ENCODE measurements at places on chromosomes 3 and 15.

GRCh38 chr3:151330379-151330778 lies 1.0 kb upstream of the P2RY13 start:
- DNase-seq, result no peak

DNA sequence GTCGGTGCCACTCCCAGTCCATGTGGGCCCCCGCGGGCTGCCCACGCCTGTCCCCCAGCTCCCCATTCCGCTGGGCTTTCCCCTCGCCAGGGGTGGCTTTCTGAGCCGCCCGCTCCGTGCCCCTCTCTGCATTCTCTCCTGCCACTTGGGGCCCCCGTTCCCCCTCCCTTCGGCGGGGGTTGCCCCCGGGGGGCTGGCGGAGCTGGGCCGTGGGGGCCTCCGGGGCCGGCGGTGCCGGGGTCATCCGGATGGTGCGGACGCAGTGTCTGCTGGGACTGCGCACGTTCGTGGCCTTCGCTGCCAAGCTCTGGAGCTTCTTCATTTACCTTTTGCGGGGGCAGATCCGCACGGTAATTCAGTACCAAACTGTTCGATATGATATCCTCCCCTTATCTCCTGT lies 46.5 kb downstream of the GRAMD1C start:
- no peak for DNase-seq

DNA sequence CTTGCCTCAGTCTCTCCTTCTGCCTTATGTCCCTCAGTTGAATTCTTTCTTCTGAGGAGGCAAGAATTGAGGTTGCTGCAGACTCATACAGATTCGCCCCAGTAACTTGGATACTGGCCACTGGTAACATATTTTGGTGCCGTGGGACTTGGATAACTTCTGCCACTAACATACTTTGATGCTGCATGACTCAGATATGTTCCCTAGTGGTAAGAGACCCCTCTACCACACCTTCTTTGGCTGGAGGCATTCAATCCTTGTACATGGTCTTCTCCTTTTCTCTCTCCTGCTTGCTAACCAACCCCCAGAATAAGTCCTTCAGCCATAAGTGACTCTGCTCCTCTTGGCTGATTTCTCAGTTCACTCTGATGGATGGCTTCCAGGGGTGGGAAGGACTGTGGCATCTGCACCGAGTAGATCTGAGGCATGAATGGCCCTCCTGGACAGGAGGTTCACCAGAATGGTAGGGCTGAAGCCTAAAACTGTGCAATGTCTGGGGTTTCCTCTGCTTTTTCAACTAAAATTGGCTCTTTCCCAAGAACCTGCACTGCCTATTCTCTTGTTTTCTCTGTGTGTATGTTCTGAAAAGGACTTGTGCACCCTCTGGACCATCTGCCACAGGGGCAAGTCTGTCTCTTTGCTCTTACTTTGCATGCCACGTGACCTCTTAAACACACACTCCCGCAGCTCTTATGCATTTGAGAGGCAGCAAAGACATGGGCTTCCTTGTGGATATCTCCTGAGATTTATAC lies 55.5 kb upstream of the FSTL1 start:
- no peak for DNase-seq

DNA sequence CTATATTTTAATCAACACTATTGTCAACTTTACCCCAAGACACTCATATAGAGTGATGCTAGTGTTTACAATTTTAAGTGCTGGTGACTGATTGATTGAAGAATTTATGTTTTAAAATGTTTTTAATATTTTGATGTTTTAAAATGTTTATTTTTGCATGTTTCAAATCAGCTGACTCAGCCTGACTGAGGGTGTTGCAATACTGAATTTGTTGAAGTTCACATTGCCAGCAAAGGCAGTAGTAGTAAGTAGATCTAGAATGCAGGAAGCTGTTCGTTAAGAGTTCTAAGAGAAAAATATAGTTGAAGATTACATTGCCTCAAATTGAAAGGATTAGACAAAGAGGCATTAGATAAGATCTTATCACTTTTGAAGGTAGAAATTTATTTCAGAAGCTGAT lies 977.6 kb downstream of the IGSF11 start:
- no peak for DNase-seq

DNA sequence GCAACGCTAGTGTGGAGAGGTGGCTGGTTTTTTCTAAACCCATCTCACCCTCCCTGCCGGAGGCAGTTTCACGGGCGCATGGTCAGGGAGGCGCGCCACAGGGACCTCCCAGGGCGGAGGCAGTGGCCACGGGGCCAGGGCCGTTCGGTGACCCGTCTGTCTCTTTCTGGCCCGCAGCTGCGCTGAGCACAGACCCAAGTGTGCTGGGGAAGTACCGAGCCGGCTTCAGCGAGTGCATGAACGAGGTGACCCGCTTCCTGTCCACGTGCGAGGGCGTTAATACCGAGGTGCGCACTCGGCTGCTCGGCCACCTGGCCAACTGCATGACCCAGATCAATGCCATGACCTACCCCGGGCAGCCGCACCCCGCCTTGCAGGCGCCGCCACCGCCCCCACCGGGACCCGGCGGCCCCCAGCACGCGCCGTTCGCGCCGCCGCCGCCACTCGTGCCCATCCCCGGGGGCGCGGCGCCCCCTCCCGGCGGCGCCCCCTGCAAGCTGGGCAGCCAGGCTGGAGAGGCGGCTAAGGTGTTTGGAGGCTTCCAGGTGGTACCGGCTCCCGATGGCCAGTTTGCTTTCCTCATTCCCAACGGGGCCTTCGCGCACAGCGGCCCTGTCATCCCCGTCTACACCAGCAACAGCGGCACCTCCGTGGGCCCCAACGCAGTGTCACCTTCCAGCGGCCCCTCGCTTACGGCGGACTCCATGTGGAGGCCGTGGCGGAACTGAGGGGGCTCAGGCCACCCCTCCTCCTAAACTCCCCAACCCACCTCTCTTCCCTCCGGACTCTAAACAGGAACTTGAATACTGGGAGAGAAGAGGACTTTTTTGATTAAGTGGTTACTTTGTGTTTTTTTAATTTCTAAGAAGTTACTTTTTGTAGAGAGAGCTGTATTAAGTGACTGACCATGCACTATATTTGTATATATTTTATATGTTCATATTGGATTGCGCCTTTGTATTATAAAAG lies 1.8 kb downstream of the HES1 start:
- peak; percentile 67 for DNase-seq

GRCh38 chr3:187722206-187722612 lies 19.9 kb upstream of the RTP2 start:
- no peak for DNase-seq

DNA sequence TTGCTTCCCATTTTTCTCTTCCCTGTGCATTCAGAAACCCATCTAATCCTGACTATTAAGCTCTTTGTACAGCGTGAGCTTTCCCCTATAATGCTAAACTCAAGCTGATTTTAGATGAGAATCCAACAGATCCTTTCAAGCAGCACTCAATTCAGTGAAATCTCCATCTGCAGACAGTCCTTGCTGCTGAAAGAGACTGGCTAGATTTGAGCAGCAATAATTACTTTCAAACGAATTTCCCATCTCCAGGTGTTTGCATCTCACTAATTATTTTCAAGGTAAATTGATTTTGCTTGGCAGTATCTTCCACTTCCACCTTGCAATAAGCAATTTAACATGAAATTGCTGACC lies 49.5 kb upstream of the SLC7A14 start:
- no peak for DNase-seq

GRCh38 chr3:45441584-45442310 lies 53.4 kb downstream of the LARS2 start:
- no peak for DNase-seq

Data from NCI-H226 (cell line).